Fibroblast of skin of scalp (primary cell): ENCODE measurements at places on chromosomes 4 and X.

- peak; percentile 77 for DNase-seq
These were observed 848 bp downstream of the ACSL4 start for GRCh38 chrX:109732017-109732801.

DNA sequence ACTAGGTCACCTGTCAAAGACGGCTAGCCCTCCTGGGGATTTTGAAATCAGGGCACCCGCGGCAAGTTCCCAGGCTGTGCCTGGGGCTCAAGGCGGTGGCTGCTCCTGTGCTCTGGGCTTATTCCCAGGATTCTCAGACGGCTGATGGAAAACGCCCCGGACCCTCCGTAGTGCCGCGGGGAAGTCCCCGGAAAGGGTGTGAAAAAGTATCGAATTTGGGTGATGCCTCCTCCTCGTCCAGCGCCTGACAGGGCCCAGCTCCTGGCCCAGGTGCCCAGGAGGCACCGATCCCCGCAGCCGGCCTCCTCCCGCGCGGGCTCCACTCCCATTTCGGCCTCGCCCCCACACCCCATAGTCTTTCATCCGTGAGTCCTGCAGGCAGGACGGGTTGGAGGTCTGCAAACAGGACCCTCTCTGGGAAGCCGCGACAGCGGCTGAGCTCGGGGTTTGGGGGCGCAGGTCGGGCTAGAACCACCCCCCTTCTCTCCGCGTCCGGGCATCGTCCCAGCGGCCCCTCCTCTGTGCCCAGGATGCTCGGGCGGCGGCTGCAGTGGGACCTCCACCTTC is 1.1 kb upstream of the NSG1 start:
- no peak for DNase-seq

GRCh38 chr4:110119337-110119736 is 79.1 kb downstream of the ELOVL6 start:
- no peak for DNase-seq

DNA sequence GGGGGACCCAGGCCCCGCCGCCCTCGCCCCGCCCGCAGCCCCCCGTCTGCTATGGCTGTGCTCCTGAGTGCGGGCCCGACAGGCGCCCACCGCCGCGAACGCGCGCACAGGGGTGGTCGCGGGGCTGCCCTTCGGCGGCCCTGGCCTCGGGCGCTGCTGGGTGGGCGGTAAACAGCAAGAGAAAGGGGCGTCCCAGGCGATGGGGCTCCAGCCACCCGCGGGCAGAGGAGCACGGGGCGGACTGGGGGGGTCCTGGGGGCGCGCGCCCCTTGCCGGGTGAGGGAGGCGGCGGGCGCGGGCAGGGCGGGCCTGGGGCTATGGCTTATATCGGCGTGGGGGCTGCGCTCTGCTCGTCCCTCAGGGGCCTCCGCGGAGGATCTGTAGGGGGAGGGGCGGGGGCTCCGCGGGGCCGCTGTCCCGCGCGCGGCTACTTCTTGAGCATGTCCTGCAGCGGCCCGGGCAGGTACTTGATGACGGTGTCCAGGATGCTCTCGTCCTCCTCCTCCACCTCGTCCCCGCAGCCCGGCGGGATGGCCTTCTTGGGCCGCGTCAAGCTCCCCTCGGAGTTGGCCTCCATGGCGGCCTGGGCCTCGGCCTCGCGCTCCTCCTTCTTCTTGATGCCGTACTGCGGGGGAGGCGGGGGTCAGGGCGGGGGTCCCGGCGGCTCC is 39.7 kb downstream of the CPLX1 start:
- no peak for DNase-seq

GRCh38 chr4:143389579-143390195 is 53.0 kb downstream of the GAB1 start:
- DNase-seq, result peak; percentile 31

DNA sequence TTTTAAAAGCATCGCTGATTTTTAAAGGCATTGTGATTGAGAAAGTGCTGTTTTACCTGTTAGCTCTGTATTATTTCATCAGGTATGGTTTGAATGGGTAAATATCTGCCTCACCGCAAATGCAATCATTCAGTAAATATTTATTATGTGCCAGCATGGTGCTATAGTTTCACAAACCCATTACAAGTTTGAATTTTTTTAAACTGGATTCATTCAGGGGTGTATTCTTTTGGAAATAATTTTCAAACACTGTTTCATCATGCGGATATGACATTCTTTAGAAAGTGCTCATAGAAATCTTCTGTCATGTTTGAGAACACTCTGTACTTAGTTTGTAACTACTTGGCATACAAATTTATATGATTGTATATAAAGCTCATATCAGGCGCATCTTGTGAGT is 37.2 kb downstream of the LIMCH1 start:
- no peak for DNase-seq

DNA sequence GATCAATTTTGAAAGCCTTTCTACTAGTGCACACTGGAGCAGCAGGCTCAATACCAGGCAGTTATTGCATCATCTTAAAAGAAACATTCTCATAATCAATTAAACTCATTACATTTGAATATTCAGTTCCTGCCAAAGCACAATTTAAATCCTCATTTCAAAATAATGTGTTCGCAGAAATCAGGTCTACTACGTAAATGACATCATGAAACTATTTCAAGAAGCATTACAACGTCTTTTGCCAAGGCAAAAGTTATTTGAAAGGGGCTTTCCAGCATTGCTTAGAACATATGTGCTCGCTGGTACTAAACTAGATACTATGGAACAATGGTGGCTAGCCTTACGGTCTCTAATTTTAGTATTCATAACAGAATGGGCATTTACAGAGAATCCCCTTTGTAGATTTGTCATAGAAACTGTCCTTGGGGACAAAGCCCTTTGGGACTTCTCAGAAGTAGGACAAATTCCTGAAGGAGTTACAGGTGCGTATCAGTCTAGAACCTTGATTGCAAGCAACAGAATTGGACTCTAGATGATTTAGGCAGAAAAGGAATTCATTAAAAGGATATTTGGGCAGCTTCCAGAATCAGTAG is 27.6 kb upstream of the HUWE1 start:
- DNase-seq, result no peak

DNA sequence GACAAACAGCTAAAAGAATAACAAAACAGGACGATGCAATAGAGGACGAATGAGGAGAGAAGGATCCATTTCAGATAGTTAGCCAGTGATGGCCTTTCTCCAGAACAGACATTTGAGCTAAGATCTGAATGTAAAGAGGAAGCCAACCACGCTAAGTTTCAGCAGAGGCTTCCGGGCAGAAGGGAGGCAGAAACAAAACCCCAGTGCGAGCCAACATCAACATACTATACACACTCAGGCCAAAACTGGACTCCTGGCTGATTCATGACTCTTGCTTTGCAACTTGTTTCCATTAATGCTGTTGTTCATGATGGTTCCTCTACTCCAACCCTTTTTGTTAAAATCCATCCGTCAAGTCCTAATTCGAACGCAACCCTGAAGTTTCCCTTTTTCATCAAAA is 730.3 kb downstream of the TRIML1 start:
- DNase-seq, result peak; percentile 1

DNA sequence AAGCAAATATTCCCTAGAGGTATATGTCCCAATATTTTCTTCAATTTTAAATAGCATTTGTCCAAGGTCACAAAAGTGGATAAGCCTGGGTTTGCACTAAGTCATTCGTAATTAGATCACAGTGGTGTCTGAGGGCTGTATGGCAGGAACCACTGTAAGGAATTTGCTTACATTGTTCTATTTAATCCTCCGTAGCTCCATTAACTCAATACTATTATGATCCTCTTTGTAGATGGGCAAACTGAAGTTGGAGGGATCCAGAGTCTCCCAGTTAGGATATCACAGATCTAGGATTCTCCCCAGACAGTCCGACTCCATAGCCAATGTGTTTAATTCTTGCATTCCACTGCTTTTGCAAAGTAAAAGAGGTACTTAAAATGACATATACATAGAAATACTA is 242.7 kb upstream of the DCAF8L1 start:
- no peak for DNase-seq

- no peak for DNase-seq
These were observed 126.0 kb downstream of the GRIA3 start for GRCh38 chrX:123310112-123310511.

GRCh38 chr4:34289489-34289888 is 1954.8 kb downstream of the ARAP2 start:
- DNase-seq, result no peak

DNA sequence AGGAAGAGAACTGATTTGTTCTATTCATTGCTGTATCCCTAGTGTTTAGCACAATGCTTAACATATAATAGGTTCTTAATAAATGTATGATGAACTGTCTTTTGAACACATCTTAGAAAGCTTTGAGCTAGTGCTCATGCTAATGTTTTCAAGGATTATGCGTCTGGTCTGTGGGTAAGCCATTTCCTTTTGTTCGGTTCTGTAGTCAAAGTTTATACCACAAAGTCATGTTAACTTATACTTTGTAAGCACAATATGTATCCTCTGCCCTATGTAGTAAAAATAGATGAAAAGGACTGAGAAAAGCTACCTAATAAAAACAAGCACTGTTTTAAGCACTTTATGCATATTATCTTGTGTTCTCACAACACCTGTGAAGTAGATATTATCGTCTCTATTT is 301.9 kb downstream of the GLUD2 start:
- no peak for DNase-seq

DNA sequence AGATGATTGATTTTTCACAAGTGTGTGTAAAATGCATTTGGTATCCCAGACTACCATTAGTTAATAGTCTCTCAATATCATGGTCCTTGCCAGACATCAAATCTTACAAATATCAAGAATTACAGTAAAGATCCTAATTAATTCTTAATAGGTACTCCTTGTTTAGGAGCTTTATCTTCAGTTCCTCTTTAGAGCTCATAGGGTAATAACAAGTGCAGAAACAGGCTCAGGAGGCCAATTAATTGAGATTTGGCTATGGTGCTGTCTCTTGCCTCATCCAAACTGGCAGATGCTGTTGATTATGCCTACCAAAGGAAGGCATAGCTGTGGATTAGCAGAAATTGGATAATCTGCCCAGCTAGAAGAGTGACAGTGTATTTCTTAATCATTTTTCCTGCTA is 6.9 kb downstream of the MTMR1 start:
- DNase-seq, result no peak

- DNase-seq, result no peak
These were observed 299.5 kb downstream of the ARHGAP24 start for GRCh38 chr4:85774489-85774888.
